ENCODE measurements at places on chromosomes 2 and 18.

DNA sequence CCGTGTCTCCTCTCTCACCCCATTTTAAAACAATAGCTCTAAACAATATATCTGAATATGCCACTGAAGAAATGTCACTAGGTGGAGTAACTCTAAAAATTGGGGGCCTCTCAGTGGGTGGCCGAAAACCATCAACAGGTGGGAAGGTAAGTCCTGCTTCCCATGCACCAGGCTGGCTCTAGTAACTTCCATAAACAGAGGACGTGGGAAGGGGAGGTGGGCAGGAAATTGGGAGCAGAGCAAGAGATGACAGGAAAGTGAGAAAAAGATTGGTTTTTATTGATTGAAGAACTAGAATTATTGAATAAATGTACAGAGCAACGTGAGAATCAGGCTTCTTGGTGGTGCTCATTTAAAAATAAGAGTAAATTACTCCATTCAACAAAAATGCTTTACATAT is 170.4 kb downstream of the SOCS6 start:
- DNase-seq = no peak

- no peak for DNase-seq
Observed at GRCh38 chr2:228131833-228132232, 49.7 kb downstream of the SPHKAP start.

GRCh38 chr2:166765141-166765540 is 123.1 kb upstream of the XIRP2 start:
- no peak for DNase-seq

GRCh38 chr2:136133586-136133985 is 15.6 kb upstream of the CXCR4 start:
- no peak for DNase-seq

DNA sequence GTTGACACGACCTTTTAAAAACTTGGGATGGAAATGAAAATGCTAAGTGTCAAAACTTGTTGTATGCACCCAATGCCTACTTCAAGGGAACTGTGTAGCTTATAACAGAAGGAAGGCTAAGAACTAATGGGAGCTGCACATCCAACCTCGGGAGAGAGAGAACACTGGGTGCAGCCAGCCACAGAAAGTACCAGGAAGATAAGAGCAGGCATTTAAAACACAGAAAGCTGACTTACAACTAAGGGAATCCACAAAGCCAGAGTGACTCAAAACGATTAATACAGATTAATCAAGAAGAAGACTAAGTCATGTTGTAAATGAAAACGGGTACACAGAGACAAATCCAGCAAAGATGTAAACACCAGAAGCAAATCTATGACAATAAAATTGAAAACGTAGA is 113.4 kb downstream of the HDAC4 start:
- DNase-seq = no peak

GRCh38 chr2:233068762-233069418 is 8.7 kb downstream of the INPP5D start:
- DNase-seq = no peak

DNA sequence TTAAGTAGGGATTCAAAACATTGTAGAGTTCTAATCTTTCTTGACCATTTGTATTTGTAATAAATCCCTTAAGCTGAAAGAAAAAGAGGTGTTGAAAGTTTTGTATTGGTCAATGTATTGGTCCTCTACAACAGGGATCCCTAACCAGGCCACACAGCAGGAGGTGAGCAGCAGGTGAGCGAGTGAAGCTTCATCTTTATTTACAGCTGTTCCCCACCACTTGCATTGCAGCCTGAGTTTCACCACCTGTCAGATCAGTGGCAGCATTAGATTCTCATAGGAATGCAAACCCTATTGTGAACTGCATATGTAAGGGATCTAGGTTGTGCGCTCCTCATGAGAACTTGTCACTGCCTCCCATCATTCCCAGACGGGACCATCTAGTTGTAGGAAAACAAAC is 715.7 kb upstream of the NXPH2 start:
- no peak for DNase-seq

- DNase-seq = no peak
Observed at GRCh38 chr18:34740724-34741123, 30.6 kb downstream of the DTNA start.

GRCh38 chr2:177183860-177184259 is 28.7 kb upstream of the HNRNPA3 start:
- DNase-seq = no peak
